ENCODE measurements at places on chromosomes 4 and X.

- peak; percentile 20 for DNase-seq
Observed at GRCh38 chr4:54961357-54961975, 163.9 kb downstream of the KDR start.

- no peak for DNase-seq
Observed at GRCh38 chr4:3683744-3684421, 82.3 kb upstream of the ADRA2C start.

DNA sequence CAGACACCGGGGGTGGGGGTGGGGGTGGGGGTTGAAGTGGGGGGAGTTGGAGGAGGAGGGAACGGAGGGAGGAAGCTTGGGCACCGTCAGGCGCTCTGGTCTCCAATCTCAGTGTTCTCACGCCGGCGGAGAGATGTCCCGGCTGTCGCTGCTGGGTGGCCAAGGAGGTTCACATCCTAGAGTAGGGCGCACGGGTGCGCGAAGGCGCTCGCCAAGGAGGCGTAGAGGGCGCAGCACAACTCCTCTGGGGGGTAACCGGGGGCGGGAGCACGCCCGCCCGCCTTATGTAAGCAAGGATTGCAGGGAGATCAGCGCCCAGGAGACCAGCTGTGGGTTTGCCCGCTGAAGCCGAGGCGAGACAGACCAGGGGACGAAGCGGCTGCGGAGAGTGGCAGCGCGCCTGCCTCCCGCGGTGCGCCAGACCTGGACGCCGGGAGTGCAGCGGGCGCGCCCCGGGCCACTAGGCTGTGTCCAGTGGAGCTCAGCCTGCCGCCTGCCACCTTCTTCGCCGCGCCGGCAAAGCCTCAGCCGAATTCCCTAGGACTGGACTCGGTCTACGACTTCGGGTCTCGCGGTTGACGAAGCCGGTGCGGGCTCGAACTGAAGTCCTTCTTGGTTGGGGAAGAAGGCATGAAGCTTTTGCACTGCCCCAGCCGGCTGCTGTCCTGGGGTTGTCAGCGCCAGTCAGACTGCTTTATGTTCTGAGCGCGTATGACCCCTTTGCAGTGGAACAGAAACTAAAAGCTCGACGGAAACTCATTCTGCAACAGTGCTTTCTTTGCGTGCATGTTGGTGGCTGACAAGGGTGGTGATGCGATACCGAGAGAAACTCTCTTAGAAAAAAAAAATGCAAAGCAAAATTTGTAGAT, 707 bp upstream of the UNC5C start:
- peak; percentile 55 for DNase-seq

DNA sequence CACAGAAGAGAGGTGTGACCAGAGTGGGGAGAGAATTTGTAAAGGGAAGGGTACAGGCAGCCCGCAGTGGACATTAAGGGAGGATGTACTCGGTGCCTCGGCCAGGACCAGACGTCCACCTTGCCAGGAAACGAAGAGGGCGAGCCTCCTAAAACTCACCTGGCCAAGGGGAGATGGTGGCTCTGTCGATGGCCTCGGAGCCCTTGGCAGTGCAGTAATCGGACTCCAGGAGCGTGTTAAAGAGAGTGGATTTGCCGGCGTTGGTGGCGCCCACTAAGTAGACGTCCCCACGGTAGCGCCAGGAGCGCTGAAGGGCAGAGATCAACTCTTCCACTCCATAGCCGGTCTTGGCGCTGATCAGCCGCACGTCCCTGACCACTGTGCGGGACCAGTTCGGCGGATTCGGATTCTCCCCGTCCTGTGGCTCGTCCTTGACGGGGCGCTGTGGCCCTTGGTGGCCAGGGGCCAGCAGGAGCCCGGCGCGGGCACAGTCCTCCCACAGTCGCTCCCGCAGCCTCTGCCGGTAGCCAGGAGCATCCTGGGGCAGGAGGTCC, 1.0 kb downstream of the NOA1 start:
- DNase-seq = no peak

- no peak for DNase-seq
Observed at GRCh38 chrX:47572773-47573340, 9.4 kb upstream of the TIMP1 start.

DNA sequence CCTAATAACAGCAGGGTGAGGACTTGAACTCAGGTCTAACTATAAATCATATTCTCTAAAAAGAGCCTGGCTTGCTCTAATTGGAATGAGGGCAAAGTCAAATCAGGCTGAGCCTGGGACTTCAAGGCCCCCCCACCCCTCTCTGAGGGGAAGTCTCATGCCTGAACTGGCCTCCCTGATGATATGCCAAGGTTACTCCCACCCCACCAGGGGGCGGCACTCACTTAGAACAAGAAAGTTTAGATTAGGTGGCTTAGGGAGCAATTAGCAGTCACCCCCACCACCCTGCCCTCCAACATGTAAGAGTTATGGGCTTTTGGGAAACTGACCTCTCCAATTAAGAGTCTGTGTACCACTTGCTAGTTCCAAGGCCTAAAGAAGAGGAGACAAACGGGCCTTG, 2.7 kb downstream of the FOXO4 start:
- DNase-seq = peak; percentile 61

DNA sequence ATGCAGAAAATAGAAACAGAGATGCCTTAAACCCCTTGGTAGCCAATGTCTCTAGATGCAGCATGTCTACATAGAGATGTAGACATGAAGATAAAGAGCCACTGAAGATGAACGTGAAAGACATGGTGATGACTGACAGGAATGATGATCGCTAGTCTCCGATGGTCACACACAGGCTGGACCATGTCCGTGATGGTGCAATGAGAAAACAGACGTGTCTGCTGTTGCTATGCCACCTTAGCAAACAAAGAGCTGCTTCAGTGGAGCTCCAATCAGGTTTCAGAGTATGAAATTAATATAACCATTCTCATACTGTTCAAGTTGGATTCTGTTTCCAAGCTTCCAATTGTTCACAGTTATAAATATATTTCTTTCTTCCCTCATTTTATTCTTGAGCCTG, 256.5 kb downstream of the CAMK2D start:
- no peak for DNase-seq

DNA sequence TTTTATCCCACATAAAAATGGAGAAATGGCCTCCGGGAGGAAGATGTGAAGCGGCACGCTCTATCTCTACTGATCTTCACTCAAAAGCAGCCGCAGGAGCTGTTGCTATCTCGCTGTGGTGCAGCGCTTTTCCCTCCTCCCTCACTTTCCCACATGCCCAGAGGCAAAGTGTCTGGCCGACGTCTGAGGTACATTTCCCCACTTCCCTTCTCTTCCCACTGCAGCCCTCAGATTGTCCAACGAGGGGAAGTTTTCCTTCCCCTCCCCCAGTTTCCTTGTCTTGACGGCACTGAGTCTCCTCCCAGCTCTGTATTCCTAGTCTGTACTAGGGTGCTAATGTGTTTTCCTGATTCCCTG, 660 bp upstream of the COL25A1 start:
- DNase-seq = peak; percentile 44

- DNase-seq = peak; percentile 2
Observed at GRCh38 chrX:66110112-66110511, 53.9 kb upstream of the HEPH start.

- no peak for DNase-seq
Observed at GRCh38 chrX:119706616-119707015, 13.6 kb upstream of the SEPTIN6 start.

- no peak for DNase-seq
Observed at GRCh38 chr4:60575336-60575735, 624.8 kb upstream of the ADGRL3 start.

GRCh38 chr4:9835430-9835829, 54.0 kb downstream of the DRD5 start:
- no peak for DNase-seq

- no peak for DNase-seq
Observed at GRCh38 chr4:151251603-151252304, 25.2 kb upstream of the PRSS48 start.

- no peak for DNase-seq
Observed at GRCh38 chrX:71989768-71990426, 79.3 kb downstream of the NHSL2 start.

- no peak for DNase-seq
Observed at GRCh38 chrX:39065051-39065871, 264.0 kb downstream of the MID1IP1 start.

GRCh38 chr4:162839814-162840213, 326.9 kb downstream of the NAF1 start:
- DNase-seq = no peak

GRCh38 chr4:98490251-98490650, 168.2 kb downstream of the TSPAN5 start:
- no peak for DNase-seq

GRCh38 chr4:15162046-15162445, 159.8 kb downstream of the CPEB2 start:
- DNase-seq = no peak

DNA sequence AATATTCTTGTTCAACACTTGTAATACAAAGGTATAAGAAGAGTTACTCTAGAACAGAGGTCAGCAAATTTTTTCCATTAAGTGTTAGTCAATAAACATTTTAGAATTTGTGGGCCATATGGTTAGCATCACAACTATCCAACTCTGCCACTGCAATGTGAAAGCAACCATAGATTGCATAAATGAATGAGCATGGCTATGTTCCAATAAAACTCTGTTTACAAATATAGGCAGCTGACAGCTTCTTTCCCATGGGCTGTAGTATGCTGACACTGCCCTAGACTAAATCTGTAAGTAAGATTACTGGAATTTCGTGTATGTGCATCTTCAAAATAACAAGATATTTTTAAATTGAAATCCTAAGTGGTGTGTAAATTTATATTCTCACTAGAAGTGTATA, 73.7 kb downstream of the GABRA2 start:
- DNase-seq = no peak

GRCh38 chr4:26590639-26591038, 6.8 kb downstream of the TBC1D19 start:
- DNase-seq = no peak

GRCh38 chr4:138736362-138736761, 279.2 kb upstream of the NOCT start:
- no peak for DNase-seq

DNA sequence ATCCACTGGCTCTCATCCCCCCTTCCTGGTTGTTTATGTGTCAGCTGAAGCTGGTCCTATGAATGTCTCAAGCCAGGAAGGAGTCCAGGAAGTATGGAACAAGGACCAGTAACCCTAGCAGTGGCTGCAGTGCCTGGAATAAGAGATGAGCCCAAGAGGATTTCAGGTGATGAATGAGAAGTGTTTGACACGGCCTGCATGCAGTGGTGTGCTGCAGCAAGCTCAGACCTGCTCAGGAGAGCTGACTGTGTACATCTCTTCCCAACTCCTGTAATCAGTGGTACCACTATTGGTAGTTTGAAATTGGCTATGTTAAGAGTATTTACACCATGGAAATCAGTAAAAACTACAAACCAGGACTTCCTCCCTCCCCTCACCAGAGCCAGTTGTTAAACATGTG, 88.0 kb downstream of the IQCM start:
- no peak for DNase-seq

DNA sequence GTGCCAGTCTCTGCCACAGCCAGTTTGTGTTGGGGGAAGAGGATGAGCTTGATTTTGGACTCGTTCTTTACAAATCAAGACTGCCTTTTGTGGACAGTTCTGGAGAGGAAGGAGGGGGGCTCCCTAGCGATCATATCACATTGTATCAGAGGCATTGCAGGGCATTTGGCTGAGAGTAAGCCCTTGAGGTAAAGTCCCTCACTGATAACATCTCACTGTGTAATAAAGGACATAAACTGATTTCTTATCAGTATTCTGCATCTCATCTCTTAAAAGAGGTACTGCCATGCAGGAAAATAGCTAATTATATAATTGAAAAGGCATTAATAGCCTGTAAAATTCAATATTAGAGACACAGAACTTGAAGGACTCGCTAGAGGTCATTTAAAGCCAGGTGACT, 6.1 kb upstream of the IGFBP7 start:
- DNase-seq = no peak

GRCh38 chr4:120314969-120315368, 248.3 kb upstream of the MAD2L1 start:
- no peak for DNase-seq

- DNase-seq = peak; percentile 4
Observed at GRCh38 chr4:107036584-107037198, 578 bp upstream of the DKK2 start.

DNA sequence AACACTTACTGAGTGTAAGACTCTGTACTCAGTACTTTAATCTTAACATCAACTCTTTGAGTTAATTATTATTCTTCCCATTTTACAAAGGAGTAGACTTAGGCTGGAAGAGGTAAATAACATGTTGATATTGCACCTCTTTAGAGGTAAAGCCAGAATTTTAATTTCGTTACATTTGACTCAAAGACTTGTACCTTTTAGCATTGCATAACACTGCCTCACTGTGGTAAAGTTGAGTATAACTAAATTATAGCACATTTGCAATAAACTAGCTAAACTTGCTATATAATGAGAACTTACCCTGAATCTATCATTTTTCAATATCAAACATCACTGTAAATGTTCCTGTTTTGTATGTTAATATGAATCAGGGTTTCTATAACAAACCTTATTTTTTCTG, 218.5 kb downstream of the PRR32 start:
- DNase-seq = no peak

GRCh38 chr4:85744950-85745349, 270.0 kb downstream of the ARHGAP24 start:
- no peak for DNase-seq

- DNase-seq = no peak
Observed at GRCh38 chr4:61723492-61723891, 523.4 kb downstream of the ADGRL3 start.

GRCh38 chrX:22433292-22434070, 160.8 kb downstream of the CBLL2 start:
- no peak for DNase-seq

DNA sequence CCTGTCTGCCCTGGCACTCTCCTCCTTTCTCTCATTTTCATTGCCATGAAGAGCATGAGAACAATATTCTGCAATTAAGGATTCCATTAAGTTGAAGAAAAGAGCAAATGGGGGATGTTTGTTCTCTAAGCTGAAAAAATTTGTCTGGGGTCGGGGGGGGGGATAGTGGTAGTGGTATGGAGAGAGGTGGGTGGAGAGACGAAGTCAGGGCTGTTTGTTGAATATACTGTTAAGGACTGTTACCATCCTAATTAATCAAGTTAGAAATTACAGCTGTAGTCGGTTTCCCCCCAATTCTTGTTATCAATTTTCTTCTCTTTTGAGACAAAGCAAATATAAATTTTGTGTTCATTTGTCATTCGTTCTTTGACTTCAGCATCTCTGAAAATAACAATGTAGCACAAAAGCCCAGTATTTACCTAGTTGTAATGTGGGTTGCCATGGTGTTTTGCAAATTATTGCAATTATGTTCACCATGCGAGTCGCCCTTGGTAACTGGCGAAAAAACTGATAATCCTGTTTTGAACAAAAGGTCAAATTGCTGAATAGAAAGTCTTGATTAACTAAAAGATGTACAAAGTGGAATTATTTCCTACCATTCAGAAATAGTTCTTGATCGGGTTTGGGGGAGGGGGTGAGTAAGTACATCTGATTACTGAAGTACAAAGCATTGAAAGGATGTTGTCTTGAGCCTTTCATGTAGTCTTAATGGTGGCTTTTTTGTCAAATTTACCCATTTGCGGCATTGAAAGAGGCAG, 139.1 kb downstream of the ARX start:
- no peak for DNase-seq

GRCh38 chr4:41741354-41741753, 7.2 kb downstream of the PHOX2B start:
- DNase-seq = no peak

GRCh38 chr4:135236048-135236447, 1034.5 kb upstream of the PABPC4L start:
- DNase-seq = no peak

All from endothelial cell (in vitro differentiated cells).